ENCODE measurements at places on chromosomes 4 and X.

DNA sequence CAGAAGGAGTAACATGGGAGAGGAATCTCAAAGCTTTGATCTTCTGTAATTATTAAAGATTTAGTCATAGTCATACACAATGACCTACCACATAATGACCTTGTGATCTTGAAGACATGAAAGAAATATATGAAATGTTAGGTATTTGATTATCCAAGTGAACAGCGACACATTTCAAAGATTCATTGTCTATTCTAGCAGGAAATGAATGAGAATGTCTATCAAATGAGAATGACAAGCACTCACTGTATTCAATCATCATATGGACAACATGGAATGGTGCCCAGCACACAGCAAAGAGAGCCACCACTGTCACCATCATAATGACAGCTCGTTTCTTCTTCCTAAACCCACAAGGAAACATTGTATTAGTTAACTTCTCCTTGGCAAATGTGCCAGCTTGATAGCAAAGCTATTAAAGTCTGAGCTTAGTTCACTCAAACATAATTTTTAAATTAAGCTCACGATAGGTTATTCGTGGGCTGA is 50.6 kb downstream of the QRFPR start:
- DNase-seq: no peak

DNA sequence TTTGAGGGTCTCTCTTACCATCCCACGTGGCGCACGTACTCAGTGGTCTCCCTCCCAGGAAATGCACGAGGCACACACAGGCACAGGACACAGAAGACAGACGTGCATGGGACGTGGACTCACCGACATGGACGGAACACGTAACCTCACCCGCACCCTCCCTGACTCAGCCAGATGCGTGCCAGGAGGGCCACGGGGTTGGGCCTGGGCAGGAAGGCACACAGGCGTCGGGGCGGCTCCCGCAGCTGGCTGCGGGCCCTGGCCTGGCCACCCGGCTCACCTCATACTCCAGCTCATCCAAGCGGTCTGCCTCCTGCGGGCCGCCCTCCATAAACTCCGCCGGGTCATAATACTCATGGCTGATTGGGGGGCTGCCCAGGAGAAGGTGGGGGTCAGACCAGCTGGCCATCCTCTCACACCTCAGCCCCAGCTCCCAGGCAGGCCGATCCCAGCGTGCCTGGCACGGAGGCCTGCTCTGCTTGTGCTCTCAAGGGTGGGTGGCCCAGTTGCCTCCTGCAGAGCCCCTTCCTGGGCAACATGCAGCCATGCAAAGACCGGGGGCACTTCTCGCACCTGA is 12.6 kb downstream of the SSR4 start:
- DNase-seq: no peak

GRCh38 chrX:83516597-83516996 is 8.5 kb downstream of the POU3F4 start:
- DNase-seq: no peak

DNA sequence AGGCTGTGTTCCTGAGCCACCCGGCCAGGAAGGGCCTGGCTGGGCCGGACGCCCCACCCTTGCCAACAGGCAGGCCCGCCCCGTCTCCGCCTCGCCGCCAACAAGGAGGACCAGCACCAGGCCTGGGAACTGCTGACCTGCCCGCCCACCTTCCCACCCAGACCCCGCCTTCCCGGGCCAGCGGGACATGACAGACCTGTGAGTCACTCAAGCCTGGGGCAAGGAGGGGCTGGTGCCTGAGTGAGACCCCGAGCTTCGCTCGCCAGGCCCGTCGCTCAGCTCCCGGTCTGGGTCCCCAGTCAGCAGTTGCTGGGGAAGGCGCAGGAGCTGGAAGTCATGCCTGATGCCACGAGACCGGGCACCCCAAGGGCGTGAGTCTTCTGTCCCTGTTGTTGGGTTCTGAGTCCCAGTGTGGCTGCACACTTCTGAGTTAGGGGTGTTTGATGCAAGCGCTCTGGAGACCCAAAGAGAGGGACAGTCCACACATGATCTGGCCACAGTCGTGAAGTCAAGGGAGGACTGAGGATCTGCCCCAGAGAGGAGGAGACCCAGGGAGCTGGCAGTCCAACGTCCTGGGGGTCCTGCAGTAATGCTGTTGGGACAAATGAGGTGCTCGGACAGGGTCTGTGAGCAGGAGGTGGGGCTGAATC is at the start of gene DNASE1L1:
Gene DNASE1L1 (minus strand): TSS at position 33 of the 650 bp plus-strand sequence. CDS start 3,686 bp downstream, outside the sequence.
- no peak for DNase-seq

GRCh38 chr4:39394706-39395105 is 12.0 kb upstream of the KLB start:
- DNase-seq: no peak

DNA sequence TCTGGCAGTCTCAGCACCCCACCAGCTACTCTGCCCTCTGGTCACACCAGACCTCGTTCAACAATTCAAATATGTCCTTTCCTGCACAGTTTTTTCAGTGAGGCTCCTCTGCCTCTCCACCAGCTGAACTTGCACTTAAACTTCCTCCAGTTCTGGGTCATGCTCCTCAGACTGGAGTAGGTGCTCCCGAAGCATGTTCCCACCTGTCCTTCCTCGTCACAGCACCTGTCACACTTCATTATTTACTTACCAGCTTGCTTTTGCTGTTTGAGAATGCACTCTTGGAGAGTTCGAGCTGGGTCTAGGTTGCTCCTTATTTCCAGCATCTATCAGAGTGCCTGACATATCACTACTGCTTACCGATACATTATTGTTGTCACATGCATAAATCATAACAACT is 144.8 kb upstream of the TTC29 start:
- no peak for DNase-seq

DNA sequence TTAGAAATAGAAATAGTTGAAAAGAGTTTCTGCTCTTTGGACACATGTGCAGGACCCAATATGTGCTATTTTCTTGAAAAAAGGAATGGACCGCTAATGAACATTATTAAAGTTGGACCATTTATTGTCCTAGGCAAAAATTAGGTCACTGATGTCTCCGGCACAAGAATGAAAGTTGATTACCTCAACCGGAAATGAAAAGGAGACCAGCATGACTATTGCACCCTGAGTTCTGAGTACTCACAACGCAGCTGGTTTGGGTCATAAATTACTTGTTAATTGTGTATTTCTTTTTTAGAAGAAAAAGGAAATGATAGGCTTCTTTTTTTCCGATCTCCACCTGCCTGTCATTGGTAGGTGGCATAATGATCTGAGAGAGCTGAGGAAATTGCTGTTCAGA is 232.7 kb downstream of the ARHGAP24 start:
- no peak for DNase-seq

GRCh38 chrX:7149411-7149810 is 1.5 kb upstream of the PUDP start:
- DNase-seq: no peak

DNA sequence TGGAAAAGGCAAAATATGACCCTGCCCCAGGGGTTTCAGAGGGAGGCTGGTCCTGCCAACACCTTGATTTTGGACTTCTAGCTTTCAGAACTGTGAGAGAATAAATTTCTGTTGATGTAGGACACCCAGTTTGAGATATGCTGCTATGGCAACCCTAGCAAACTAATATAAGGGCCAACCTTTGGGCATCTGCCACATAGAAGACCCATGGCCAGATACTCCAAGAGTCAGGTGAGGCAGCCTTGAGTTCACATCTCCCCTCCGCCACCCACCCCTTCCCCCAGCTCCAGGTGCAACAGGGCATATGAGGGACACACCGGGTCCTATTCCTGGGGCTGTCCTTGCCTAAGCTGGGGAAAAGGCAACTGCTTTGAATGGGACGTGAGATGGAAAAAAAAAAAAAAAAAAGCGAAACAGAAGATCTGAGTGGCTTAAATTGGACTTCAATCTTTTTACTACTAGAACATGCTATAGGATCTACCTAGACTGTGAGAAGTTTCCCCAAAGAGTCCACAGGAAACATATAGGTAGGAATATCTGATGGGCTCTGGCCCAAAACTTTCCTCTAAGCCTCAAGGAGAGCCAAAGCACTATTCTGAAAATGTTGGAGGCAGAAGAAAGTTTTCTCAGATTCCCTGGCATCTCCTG is 56.5 kb upstream of the PROM1 start:
- DNase-seq: no peak

DNA sequence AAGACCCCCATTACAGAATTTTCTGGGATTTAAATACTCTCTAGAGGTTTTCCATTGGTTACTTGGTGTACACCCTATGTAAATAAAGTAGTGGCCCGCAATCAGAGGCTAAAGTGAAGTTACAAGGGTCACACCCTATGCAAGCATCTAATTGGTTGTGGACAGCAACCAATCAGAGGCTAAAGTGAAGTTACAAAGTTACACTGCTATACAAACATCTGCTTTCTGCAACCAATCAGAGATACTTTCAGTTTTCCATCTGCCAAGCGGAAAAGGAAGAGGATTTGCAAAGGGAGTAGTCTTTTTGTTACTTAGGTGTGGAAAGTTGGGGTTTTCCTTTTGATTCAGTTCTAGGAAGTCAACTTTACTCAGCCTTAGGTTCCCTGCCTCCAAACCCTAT is 2.0 kb upstream of the ATRX start:
- no peak for DNase-seq

GRCh38 chr4:79747252-79747651 is 325.8 kb downstream of the ANTXR2 start:
- DNase-seq: no peak

DNA sequence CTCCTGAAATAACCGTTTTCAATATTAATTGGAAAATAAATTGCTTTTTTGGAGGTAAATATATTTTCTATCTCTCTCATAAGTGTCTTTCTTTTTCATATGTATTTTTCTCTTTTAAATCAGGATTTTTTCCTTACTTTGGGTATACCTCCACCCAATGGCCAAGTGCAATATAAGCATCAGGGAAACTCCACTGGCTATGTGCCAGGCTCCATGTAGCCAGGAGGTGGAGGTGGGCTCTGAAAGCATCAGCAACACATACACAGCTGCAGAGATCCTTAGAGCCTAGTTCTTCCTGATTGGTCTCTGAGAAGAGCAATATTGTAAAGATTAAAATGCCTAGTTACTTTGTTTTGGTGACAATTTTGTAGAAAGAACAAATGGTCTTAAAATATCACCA is 3.4 kb downstream of the GABRA2 start:
- no peak for DNase-seq

DNA sequence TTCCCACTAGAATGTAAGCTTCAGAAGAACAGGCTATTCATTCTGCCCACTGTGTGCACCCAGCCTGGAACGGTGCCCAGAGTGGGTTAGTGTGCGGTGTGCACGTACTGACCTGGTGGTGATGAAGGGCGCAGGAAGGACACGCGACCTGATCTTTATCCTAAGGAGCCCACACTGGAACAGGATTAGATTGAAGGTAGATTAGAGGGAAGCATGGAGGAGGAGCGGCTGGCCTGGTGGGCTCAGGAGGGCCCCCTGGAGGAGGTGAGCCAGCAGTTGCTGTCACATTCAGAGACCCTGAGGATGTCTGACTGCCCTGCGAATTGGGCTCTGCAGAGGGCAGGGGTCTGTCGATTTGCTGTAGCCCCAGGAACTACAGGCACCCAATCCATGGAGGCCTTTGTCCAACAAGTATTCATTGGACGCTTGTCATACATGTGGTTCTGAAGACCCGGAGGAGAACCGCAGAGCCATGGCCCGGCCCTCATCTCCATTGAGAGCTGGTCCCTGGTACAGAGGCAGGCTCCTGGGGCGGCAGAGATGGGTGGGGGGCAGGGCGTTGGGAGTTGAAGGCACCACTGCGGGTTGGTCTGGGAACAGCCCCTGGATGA is 73.2 kb downstream of the HTRA3 start:
- no peak for DNase-seq

GRCh38 chr4:123819362-123820035 is 422.9 kb downstream of the SPRY1 start:
- no peak for DNase-seq

GRCh38 chr4:52995360-52996030 is 133.4 kb downstream of the RASL11B start:
- no peak for DNase-seq

GRCh38 chr4:32417113-32417704 is 1697.0 kb downstream of the PCDH7 start:
- DNase-seq: no peak

- no peak for DNase-seq
Measured at GRCh38 chrX:119669424-119670037, 23.4 kb downstream of the SEPTIN6 start.
